ENCODE measurements at places on chromosomes 5 and 9.

DNA sequence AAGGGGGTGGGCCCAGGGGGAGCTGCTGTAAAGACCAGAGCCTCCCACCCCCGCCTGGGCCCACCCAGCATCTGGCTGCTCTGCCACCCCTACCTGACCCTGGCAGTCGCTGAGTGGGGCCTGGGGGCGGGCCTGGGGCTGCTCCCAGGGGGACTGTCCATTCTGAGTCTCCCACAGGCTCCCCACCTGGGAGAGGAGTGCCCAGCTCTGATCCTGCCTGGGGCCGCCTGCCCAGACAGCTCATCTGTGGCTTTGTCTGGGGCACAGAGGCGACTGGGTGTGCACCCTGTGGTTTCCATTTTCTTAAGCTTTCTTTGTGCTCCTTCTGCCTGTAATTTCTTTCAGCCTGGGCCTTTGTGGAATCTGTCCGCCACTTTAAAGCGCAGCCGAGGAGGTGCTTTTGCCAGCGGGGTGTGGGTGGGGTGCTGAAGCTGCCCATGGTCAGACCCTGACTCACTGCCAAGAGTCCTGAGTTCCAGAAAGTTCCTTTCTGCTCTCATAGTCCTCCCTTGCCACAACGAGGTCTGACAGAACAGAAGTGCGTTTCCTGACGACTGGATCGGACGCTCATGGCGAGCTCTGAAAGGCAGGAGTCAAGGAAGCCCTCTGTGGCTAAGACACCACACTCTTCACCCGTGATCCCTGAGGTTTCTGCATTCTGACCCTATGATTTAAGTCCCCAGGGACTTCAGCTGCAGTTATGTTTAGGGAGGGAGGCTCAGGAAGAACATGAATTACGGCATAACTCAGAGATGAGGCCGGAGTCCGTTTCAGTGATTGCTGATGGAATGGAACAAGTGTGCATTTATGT, 225.0 kb downstream of the FANCC start:
- DNase-seq = peak; percentile 60

DNA sequence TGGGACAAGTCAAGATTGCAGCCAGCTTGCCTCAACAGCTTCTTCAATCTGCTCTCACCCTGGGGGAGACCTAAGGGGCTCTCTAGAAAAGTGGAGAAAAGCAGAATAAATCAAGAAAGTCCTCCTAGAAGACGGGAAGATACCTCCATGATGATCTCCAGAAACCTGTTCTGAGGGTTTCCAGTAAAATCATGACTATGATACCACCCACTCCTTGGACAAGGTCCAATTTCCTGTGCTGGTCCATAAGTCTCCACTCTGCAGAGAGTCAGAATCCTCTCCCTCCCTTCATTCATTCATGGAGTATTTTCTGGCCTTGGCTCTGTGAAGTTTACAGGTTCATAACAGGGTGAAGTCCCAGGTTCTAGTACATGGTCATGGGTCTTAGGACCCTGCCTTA, 168.6 kb downstream of the SLC12A2 start:
- no peak for DNase-seq

DNA sequence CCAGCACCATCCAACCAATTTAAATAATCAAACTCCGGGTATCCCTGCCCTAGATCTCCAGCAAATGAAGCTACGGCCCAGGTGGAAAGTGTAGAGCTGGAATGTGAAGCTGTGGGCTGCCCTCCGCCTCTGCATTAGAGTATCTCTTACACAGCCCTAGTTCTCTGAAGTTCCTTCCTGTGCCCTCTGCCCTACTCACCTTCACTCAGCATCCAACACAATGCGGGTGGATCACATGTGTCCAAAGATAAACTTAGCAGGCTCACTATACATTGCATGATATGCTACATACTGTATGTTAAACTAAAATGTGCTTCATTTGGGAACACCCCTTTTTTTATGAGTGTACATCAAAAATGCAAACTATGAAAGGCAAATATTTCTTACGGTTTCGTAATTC, 70.0 kb upstream of the RAD23B start:
- DNase-seq = no peak

DNA sequence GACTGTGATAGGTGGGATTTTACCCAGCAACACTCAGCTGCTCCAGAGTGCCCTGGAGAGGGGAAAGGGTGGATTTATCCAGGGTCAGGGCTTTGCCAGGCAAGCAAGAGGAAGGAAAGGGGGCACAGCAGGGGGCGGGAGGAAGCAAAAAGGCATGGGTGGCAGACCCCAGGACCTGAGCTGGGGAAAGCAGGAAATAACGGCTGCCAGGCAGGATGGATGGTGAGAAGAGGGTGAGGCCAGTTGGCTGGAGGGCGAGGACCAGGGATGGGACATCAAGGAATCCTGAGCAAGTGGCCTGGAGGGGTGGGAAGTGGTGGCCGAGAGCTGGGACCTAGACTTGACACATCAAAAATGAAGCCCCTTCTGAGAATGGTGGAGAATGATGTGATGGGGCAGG, 64.2 kb downstream of the DUSP1 start:
- DNase-seq = no peak

DNA sequence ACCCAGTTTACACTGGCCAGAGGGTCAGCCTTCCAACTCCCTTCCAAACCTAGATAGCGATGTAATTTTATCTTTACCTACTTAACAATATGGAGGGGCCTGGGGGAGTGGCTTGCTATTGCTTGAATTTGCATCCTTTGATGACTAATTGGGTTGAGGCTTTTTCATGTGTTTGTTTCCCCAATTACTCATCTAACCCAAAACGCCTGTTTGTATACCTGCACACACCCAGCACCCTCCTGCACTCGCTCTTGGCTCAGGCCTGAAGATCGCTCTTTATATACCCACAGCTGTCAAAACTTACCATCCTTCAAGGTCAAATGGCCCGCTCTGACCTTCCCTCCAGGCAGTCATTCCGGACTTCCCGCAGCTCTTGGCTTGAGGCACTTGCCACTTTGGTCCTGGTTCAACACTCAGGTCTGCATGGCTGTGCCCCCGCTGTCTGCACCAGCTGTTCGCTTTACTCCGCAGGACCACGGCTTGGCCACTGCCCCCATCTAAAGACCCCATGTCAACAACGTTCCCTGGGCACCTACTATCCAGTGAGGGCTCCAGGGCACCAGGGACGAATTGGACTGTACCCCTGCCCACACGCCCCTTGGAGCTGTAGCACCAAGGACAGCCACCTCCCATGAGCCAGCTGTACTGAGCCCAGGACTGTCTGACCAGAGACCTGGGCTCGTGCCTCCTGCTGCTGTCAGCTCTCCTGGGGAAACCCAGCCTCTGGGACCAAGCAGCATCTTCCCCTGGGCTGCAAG, 76.1 kb upstream of the ADAMTS2 start:
- no peak for DNase-seq

- no peak for DNase-seq
Observed at GRCh38 chr5:64180661-64181343, 15.2 kb downstream of the RNF180 start.

GRCh38 chr9:71608021-71608420, 160.3 kb downstream of the CEMIP2 start:
- no peak for DNase-seq

GRCh38 chr5:116573702-116574366, 789 bp downstream of the SEMA6A start:
- DNase-seq = no peak

DNA sequence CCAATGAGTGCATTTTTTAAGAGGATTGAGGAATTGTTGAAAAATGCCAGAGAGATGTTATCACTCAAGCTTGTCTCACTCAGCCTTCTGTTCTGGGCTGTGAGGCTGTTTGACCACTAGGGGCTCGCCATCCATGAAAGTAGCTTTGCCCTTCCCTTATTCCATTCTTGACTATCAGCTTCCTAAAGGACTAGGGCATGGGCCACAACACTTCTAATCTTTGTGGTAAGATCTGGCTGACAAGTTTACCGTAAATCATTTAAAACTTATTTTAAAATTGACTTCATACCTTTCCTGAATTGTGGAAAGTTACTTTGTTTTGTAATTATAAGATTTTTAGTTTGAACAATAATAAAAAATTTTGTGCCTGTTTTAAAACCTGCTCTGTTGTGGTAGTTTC, 49.5 kb downstream of the TJP2 start:
- DNase-seq = peak; percentile 65

- DNase-seq = no peak
Observed at GRCh38 chr5:58330781-58331180, 129.1 kb downstream of the PLK2 start.

GRCh38 chr5:75524071-75524470, 12.4 kb downstream of the POLK start:
- DNase-seq = peak; percentile 4

DNA sequence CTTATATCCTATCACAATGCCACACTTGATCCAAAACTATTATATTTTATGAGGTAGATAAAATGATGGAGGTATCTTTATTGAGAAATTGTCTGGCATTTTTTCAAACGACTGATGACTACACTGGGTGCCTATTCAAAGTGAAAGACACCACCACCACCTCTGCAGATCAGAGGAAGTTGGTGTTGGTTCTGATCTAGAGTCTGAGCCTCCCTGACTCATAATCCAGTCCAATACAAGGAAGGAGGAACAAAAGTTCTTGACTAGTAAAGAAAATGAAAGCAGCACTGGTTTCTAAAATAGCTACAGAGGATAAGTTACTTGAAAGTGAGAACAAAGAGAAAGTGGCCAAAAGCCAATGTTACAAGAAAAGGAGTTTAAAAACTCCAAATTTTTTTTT, 139.9 kb downstream of the RFX3 start:
- DNase-seq = no peak

- no peak for DNase-seq
Observed at GRCh38 chr9:134043531-134043988, 18.3 kb downstream of the BRD3OS start.

DNA sequence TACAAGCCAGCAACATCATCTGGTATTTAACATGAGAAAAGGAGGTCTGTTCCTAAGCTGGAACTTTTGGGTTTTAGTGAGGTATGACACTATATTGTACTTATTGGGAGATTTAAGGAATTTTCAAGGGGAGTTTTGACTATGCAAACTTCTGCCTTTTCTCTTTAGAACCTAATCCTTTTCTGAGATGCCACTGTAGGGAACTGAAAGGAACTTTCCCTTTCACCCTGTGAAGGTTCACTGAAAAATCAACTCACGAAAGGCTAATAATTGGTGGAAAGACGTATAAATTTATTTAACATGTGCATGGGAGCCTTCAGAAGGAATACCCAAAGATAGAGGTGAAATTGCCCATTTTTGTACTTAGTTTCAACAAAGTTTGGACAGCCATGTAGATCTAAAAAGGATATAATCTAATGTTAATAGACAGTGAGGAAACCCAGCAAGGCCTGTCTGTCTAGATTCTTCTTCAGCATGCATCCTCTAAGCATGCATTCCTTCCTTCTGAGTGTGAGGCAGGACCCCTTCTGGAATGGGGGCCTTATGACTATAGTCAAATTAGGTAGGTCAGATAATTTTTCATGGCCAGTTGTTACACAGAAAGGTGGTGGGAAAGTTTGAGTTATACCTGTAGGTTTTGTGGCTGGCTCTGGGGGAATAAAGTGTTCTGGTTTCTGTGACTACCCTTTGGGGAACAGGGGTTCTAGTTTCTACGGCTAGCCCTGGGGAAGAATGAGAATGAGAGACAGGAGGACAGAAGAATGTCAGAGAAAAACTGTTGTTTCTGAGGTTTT, 200.3 kb downstream of the C9orf152 start:
- DNase-seq = no peak

GRCh38 chr9:69549310-69550202, 122.6 kb downstream of the APBA1 start:
- peak; percentile 52 for DNase-seq

DNA sequence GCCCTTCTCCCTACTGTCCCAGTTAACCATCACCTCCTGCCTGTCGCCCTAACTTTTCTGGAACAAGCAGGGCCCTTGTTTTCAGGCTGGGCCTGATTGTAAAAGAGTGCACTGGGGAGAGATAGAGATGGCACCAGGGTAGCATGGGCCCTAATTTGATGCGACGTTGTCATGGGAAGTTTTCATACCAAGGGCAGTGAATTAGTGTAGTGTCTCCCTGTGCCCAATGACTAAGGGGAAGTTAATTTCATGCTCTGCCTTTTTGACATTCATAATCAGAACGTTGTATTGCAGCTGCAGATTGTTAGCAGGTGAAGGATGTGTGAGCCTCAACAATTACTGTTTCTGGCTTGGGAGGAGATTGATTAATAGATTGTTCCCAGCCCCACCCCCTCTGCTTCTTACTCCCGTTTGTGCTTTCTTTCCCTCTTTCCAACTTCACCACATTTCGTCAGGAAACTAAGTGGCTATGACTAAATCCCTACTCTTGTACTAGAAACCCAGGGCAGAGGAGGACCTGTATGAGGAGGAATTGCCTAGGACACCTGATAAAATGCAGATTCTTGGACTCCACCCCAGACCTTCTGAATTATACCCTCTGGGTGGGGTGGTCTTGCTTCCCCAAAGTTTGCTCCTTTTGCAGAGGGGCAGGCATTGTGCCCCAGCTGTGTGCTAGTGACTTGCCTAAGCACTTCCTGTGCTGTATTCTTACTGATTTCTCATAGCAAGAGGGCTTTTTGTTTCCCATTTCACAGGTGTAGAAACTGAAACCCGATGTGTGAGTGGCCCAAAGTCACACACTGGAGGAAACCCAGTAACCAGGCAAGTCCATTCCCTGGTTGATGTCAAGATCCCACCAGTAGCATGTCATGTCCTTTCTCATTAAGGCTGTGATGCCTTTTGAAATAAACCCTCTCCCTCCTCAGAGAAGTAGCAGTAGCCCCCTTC, 56.3 kb downstream of the DAB2IP start:
- DNase-seq = peak; percentile 18

- DNase-seq = peak; percentile 67
Observed at GRCh38 chr5:80125962-80126480, 90.9 kb downstream of the THBS4 start.

- DNase-seq = no peak
Observed at GRCh38 chr5:2631758-2632157, 119.7 kb downstream of the IRX2 start.

DNA sequence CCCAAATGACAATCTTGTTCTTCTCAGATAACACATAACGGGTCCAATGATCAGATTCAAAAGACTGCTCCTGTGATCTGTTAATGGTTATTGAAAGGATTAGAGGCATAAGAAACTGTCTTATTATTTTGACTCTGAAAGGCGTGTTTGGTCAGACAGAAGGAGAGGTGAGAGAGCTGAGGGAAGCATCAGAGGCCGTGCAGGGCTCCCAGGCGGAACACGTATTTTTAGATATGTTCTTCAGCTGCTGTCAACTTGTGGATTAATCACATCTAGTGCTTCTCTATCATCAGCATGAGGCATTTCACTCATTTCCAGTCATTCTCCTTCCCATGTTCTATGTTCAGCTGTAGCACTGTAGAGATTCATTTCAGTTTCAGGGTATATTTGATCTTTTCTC, 199.8 kb downstream of the MAPKAP1 start:
- no peak for DNase-seq

- DNase-seq = no peak
Observed at GRCh38 chr5:133062276-133062675, 10.5 kb downstream of the HSPA4 start.

GRCh38 chr5:65722575-65723403, 784 bp downstream of the NLN start:
- DNase-seq = peak; percentile 77

DNA sequence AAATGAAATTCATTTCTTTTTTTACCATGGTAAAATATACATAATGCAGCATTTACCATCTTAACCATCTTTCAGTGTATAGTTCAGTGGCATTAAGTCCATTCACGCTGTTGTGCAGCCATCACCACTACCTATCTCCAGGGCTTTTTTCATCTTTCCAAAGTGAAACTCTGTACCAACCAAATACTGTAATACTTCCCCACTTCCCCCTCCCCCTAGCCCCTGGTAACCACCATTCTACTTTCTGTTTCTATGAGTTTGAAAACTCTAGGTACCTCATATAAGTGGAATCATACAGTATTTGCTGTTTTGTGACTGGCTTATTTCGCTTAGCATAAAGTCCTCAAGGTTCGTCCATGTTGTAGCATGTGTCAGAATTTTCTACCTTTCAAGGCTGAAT, 23.4 kb downstream of the SPAAR start:
- no peak for DNase-seq
